ENCODE measurements at places on chromosomes 4 and X.

GRCh38 chrX:30313322-30313721 is 4.1 kb upstream of the NR0B1 start:
- no peak for DNase-seq

GRCh38 chrX:48864210-48864609 is 28.8 kb upstream of the PCSK1N start:
- no peak for DNase-seq

- no peak for DNase-seq
These were observed 96.6 kb downstream of the ADRA2C start for GRCh38 chr4:3862640-3863420.

- DNase-seq = no peak
These were observed 4.6 kb upstream of the SERTM2 start for GRCh38 chrX:111506826-111507225.

GRCh38 chrX:13235930-13236329 is 83.9 kb downstream of the ATXN3L start:
- no peak for DNase-seq

- no peak for DNase-seq
These were observed 130.3 kb downstream of the ADGRA3 start for GRCh38 chr4:22385611-22386011.

DNA sequence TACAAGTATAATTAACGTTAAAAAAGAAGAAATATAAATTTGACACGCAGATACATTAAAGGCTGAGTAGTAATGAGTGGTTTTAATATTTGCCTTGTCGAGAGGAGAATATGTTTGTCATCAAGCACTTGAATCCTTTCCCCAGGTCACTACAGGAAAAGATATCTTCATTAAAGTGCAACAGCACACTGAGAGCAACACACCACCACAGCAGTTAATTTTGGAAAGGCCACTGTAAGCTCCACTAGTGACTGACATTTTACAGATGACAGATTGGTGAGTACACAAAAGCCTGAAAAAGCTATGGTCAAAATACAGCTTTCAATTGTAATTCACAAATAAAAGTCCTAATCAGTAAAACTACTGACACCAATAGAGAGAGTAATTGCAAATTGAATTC is 76.6 kb downstream of the ZNF718 start:
- no peak for DNase-seq

DNA sequence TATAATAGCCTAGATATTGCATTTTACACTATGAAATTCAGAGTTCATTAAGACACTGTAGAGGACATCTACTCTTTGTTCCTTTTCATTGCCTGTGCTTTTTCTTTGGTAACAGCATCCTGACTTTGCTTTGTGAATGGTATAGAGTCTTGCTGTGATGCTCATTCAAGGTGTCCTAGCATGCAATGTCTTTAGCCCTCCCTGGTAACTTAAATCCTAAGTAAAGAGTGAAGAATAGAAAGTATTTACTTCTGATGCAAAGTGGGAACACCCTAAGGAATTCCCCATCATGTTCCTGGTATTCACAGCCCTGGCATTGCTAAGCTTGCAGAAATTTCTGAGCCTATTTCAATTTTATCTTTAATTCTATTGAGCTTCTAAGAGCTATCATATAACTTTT is 400.1 kb downstream of the FAT4 start:
- DNase-seq = no peak

DNA sequence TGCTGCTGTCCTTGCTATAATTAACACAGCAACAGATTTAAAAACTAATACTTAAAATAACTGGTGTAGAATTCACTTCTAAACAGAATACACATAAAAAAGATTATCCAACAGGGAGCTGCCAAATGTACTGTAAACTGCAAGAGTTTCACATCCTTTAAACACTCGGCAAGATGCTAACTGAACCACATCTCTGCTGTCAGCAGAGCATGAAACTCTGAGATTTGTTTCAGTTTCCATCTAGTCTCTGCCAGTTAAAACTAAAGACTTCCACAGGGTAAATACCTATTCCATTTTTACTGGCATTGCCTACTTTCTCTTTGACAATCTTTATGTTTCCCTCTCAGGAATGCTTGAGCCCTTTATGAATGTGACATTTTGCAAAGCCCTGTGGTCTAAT is 127.7 kb downstream of the SLC7A11 start:
- no peak for DNase-seq

DNA sequence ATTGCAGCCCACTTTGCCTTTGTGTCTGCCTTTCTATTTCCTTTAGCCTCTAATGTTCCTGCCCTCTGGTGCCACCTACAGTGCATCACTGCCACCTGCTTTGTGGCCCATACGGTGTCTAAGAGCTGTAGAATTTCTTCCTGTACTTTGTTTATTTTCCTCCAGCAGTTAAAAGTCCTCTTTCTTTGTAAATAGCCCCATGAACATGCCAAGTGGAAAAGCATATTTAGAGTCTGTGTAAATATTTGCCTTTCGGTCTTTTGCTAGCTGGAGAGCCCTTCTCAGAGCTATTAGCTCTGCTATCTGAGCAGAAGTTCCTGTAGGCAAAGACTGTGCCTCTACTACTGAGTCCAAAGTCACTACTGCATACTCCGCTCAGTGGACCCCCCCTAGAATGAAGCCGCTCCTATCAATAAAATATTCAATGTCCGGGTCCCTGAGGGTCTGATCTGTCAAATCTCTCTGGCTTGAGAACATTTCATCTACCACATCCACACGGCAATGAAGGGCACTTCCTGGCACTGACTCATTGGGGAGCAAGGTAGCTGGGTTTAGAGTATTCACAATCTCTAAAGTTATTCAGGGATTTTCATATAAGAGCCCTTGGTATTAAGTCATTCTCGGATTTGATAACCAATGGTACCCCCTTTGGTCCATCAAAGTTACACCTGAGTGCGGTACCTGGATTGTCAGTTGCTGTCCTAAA is 36.3 kb downstream of the SULT1E1 start:
- DNase-seq = no peak

DNA sequence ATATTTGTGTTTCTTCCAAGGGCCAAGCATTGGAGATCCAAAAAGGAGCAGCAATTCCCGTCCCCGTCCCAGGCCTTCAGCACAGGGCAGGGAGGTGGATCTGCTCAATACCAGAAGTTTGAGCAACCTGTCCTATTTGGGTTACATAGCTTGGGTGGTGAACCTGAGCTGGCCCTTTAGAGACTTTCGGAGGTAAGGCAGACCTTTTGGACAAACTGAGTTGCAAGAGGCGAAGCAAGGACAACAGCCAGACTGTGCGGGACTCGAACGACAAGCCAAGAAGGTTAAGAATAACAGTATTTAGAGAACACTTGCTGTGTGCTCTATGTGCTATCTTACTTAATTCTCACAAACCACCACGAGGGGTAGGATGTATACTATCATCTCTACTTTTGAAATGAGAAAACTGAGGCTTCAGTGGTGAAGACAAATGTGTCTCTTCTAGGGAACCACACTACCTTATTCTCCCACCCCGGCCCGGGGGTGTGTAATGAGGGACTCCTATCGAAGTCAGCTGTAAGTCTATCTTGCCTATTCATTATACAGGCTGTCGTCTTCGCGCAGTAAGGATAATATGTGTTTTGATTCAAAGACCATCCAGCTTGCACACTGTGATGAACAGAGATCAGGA is 1.3 kb downstream of the NOP14 start:
- no peak for DNase-seq

DNA sequence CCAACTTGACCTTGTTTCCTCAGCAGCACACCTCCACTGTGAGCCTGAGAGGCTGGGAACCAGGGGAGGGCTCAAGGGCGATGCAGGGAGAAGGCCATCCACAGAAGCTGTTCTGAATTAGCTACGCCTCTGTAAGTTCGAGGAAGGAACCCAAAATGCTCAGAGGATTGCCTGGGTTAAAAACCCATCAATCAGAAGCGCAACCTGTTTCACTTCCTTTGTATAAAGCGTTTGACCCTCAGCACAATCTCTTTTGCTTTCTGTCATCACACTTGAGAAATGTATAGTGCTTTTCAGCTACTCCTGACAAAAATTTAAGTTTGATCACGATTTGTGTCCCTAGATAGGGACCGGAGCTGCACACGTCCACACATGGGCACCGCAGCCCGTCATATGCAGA is 48.0 kb upstream of the MAP3K15 start:
- no peak for DNase-seq

- DNase-seq = no peak
These were observed 9.6 kb upstream of the GRSF1 start for GRCh38 chr4:70849291-70849690.

GRCh38 chrX:16479206-16479869 is 170.6 kb upstream of the S100G start:
- DNase-seq = no peak

GRCh38 chr4:76296286-76296820 is 10.2 kb upstream of the STBD1 start:
- DNase-seq = no peak

- no peak for DNase-seq
These were observed 165.8 kb downstream of the ATOH1 start for GRCh38 chr4:93994175-93994994.

DNA sequence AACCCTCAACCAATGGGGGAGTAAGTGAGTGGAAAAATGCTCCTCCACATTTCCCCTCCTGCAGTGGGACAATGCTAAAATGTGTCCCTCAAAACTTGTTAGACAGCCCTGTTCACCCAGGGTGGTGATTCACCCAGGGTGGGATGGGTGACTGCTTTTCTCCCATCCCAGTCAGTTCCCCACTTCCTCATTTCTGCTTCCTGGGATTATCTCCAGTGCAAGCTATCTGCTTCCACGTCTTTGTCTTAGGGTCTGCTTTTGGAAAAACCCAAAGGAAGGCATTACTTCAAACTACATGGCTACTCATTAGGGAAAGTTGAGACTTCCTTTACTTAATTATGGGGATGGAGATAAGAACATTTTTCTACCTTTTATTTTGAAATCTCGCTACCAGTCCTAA is 45.5 kb downstream of the ETNPPL start:
- DNase-seq = no peak

DNA sequence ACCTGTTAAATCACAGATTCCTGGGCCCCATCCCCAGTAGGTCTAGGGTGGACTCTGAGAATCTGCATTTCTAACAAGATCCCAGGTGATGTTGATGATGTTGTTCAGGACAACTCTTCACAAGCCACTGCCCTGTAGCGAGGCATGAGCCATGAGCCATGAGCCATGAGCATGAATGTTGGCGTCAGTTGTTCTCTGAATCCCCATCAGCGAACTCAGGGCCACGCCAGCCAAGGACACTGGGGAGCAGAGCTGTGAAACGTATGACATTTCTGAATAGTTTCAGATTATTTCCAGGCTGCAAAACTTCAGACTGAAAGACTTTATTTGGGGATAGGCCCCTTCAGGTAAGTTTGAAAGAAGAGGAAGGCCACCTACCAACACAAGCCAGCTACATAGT is 46.9 kb upstream of the HCCS start:
- no peak for DNase-seq

GRCh38 chr4:89298788-89299152 is 8.8 kb downstream of the GPRIN3 start:
- no peak for DNase-seq
